Pancreas (tissue), 10 donors: ENCODE measurements at places on chromosomes 4 and X. TPM values are rescaled to one million over a fixed set of nuclear protein-coding genes. Genes with fewer than 3 reads are reported as not detected.

NSG1 gene
- 0.56 TPM for total RNA-seq

DNA sequence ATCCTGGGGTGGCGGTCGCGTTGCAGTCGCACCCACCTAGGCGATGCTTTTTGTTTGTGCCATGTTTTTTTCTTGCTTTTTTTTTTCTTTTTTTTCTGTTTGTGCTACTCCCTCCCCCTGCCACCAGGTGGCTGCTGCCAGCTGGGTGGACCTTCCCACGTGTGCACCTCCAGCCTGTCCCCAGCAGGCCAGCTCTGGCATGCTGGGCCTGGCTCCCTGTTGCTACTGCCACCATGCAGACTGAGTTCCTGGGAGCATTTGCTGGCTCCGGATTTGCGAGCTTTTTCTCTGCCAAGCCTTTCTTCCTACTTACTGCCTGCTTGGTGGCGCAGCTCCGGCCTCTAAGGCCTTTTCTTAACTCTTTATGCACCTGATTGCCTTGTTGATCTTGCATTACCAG is 161.2 kb upstream of the WDFY3 start:
- H3K4me1 ChIP-seq, result no peaks in the 10 kb centered on the region
- H3K36me3 ChIP-seq, result no peaks in the 10 kb centered on the region
- no peak overlapping the region for H3K27ac ChIP-seq
- H3K27me3 ChIP-seq, result no peaks in the 10 kb centered on the region
- peak; percentile 43 for DNase-seq

GRCh38 chr4:144531841-144532240 is 114.1 kb upstream of the HHIP start:
- no peaks in the 10 kb centered on the region for H3K27me3 ChIP-seq
- no peaks in the 10 kb centered on the region for H3K36me3 ChIP-seq
- no peak for DNase-seq

DNA sequence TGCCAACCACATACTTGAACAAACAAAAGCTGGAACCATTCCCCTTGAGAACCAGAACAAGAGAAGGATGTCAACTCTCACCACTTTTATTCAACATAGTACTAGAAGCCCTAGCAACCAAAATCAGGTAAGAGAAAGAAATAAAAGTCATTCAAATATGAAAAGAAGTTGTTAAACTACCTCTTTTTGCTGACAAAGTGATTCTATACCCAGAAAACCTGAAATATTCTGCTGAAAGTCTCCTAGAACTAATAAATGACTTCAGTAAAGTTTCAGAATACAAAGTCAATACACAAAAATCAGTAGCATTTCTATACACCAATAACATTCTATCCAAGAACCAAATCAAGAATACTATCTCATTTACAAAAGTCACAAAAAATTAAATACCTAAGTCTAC is 187.0 kb downstream of the UGT8 start:
- H3K27me3 ChIP-seq, result no peaks in the 10 kb centered on the region
- H3K27ac ChIP-seq, result no peak overlapping the region
- H3K4me1 ChIP-seq, result no peaks in the 10 kb centered on the region
- H3K36me3 ChIP-seq, result no peaks in the 10 kb centered on the region
- no peak overlapping the region for H3K4me3 ChIP-seq

GRCh38 chr4:47535567-47536147 is 50.6 kb downstream of the ATP10D start:
- no peak for DNase-seq
- H3K4me3 ChIP-seq, result no peak overlapping the region
- H3K4me1 ChIP-seq, result no peaks in the 10 kb centered on the region
- H3K27ac ChIP-seq, result no peak overlapping the region

- H3K27me3 ChIP-seq, result no peaks in the 10 kb centered on the region
- no peaks in the 10 kb centered on the region for H3K4me1 ChIP-seq
- no peak overlapping the region for H3K4me3 ChIP-seq
- H3K36me3 ChIP-seq, result no peaks in the 10 kb centered on the region
Observed at GRCh38 chr4:173446416-173446815, 47.5 kb upstream of the SCRG1 start.

DNA sequence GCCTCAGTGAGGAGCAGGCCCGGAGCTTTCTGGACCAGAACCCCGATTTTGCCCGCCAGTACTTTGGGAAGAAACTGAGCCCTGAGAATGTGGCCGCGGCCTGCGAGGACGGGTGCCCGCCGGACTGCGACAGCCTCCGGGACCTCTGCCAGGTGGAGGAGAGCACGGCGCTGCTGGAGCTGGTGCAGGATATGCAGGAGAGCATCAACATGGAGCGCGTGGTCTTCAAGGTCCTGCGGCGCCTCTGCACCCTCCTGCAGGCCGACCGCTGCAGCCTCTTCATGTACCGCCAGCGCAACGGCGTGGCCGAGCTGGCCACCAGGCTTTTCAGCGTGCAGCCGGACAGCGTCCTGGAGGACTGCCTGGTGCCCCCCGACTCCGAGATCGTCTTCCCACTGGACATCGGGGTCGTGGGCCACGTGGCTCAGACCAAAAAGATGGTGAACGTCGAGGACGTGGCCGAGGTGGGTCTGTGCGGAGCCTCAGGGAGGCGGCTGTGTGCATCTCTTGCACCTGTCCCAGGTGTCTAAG is 323 bp downstream of the PDE6B start:
- no peak for DNase-seq
- H3K27me3 ChIP-seq, result no peaks in the 10 kb centered on the region
- H3K4me3 ChIP-seq, result no peak overlapping the region
- no peaks in the 10 kb centered on the region for H3K36me3 ChIP-seq
- no peaks in the 10 kb centered on the region for H3K4me1 ChIP-seq
- no peak overlapping the region for H3K27ac ChIP-seq

UGT2B17 gene
- 0.19 TPM for total RNA-seq

DNA sequence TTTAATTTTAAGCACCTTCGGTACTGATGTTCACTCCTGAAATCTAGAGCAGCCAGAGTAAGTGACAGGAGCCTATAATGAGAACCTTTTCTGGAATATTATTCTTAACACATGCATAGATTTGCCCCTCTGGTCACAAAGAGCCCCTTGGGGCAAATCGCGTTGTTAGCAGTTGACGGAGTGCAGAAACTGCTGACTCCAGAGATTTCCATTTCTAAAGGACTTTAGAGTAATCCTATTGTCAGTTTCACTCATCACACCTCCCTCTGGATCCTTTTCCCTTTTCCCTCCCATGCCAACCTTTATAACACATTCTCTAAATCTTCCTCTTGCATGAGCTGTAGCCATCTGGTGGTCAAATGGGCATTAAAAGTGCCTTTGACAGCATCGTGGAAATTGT is 264.9 kb upstream of the PRPS2 start:
- no peak overlapping the region for H3K4me3 ChIP-seq
- H3K27ac ChIP-seq, result no peak overlapping the region
- peaks cover 5% of the 10 kb centered on the region for H3K27me3 ChIP-seq
- H3K36me3 ChIP-seq, result no peaks in the 10 kb centered on the region
- no peak for DNase-seq
- H3K4me1 ChIP-seq, result no peaks in the 10 kb centered on the region

- no peak overlapping the region for H3K27ac ChIP-seq
- no peak overlapping the region for H3K4me3 ChIP-seq
- H3K36me3 ChIP-seq, result no peaks in the 10 kb centered on the region
- no peaks in the 10 kb centered on the region for H3K4me1 ChIP-seq
Observed at GRCh38 chrX:66876776-66877175, 237.9 kb upstream of the EDA2R start.

- H3K27ac ChIP-seq, result no peak overlapping the region
- no peaks in the 10 kb centered on the region for H3K4me1 ChIP-seq
- H3K27me3 ChIP-seq, result no peaks in the 10 kb centered on the region
- no peak overlapping the region for H3K4me3 ChIP-seq
- no peak for DNase-seq
Observed at GRCh38 chr4:185921583-185922555, 109.9 kb upstream of the SORBS2 start.

GRCh38 chr4:186079694-186080093 is 10.7 kb downstream of the TLR3 start:
- H3K27me3 ChIP-seq, result no peaks in the 10 kb centered on the region
- peaks cover 5% of the 10 kb centered on the region for H3K4me1 ChIP-seq
- H3K36me3 ChIP-seq, result no peaks in the 10 kb centered on the region

DNA sequence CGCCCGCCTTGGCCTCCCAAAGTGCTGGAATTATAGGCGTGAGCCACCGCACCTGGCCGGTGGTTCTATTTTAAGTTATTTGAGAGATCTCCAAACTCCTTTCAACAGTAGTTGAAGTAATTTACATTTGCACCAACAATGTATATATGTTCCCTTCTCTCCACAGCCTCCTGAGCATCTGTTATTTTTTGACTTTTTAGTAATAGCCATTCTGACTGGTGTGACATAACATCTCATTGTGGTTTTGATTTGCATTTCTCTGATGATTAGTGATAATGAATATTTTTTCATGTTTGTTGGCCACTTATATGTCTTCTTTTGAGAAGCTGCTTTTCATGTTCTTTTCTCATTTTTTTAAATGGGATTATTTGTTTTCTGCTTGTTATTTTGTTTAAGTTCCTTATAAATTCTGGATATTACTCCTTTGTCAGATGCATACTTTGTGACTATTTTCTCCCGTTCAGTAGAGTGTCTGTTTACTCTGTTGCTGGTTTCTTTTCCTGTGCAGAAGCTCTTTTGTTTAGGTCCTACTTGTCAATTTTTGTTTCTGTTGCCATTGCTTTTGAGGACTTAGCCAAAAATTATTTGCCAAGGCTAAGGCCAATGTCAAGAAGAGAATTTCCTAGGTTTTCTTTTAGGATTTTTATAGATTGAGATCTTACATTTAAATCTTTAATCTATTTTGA is 213.2 kb downstream of the ARHGAP24 start:
- no peak overlapping the region for H3K27ac ChIP-seq
- H3K4me3 ChIP-seq, result no peak overlapping the region
- DNase-seq, result no peak
- no peaks in the 10 kb centered on the region for H3K27me3 ChIP-seq
- no peaks in the 10 kb centered on the region for H3K4me1 ChIP-seq
- no peaks in the 10 kb centered on the region for H3K36me3 ChIP-seq

DNA sequence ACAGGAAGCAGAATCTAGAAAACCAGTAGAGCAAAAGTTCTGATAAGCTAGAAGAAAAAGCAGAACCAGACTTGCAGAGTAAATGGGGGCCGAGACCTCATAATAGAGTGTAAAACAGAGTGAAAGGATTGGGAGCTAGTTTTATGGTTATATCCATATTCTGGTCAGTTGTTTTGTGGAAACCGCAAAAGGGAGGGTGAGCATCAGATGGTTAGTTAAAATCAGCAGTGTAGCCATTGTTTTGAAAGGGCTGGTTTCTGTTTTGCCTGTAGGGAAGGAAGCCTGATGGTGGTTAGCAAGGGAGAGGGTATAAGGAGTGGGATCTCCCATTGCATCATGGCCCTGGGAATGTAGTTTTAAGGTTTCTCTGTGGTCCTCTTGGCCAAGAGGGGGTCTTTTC is 17.2 kb upstream of the CCNI start:
- H3K36me3 ChIP-seq, result no peaks in the 10 kb centered on the region
- peak overlapping the region; percentile 38 for H3K27ac ChIP-seq
- H3K4me3 ChIP-seq, result no peak overlapping the region
- DNase-seq, result no peak
- no peaks in the 10 kb centered on the region for H3K27me3 ChIP-seq
- H3K4me1 ChIP-seq, result no peaks in the 10 kb centered on the region

DNA sequence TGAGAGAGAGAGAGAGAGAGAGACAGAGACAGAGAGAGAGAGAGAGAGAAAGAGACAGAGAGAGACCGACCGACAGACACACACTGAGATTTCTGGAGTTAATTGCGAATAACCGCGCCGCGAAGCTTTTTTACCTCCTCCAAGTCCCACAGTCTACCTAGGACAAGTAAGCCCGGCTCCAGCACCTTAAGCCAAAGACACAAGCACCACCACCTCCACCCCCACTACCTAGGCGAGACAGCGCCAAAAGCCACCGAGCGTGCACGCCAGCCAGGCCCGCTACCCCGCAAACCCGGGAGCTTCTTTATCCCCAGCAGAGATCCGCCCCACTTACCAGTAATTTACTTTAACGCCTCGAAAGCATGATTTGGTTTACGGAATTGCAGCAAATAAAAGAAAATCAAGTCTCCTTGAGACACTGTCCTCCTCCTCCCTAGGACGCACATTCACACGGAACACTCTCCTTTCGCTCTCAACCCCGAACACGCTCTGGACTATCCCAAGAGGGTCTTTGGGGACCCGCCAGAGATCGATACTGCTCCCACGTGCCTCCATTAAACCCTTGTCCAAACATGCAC is 649.6 kb upstream of the DIPK2B start:
- no peak overlapping the region for H3K27ac ChIP-seq
- DNase-seq, result no peak
- H3K27me3 ChIP-seq, result no peaks in the 10 kb centered on the region

MAP7D2 gene
- total RNA-seq, result 0.64 TPM

DNA sequence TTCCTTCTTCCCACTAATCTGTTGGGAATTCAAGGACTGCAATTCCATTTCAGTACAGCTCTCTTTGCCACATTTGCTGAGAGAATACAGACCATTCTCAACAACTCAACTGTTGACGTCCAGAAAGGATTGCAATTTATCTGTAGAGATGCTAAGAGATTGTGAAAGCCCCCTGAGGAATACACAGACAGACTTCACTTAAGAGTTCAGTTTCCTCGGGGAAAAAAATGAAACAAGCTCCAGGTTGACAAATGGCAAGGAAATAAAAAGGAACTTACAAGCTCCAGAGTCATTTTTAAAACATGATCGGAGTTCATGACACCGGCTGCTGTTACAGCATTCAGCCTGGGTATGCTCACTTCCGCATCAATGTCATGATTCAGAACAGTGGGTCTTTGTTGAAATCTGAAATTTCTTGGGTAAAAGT is 13.8 kb downstream of the TLR10 start:
- DNase-seq, result no peak
- no peaks in the 10 kb centered on the region for H3K27me3 ChIP-seq
- H3K4me3 ChIP-seq, result no peak overlapping the region
- peak overlapping the region; percentile 22 for H3K27ac ChIP-seq

DNA sequence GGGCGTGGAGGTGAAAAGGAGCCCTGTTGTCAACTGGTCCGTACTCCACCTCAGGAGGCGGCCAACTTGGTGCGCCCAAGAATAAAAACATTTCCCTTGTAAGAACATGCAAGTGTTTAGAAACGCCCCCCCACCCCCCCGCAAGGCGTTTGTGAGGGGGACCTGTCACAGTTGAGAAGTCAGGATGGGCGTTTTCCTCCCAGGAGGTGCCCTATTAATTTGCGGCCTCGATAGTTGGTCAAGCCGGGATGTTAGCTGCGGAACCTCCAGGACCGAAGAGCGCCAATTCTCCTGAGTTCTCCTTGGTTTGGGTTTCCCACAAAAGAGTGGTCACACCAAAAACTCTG is 651 bp upstream of the SAP30 start:
- H3K36me3 ChIP-seq, result no peaks in the 10 kb centered on the region
- no peaks in the 10 kb centered on the region for H3K4me1 ChIP-seq
- H3K27me3 ChIP-seq, result no peaks in the 10 kb centered on the region

DNA sequence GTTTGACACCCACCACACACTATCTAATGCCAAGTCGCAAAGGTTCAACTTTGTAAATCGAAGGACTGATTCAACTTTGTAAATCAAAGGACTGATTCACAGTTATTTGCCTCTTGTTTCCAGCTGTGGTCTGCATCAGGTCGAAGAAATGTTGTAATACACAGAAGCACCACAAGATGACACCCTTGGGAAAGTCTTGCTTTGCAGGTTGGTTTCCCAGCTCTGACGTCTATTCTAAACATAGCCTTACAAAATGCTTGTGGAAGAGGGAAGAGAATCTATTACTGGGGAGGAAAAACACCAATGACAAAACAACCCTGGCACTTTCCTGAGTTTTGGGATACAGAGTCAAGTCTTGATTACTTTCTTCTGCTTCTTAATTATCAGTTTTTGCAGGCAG is 35.3 kb downstream of the SUPT20HL1 start:
- H3K27ac ChIP-seq, result no peak overlapping the region
- H3K36me3 ChIP-seq, result no peaks in the 10 kb centered on the region
- peaks cover 5% of the 10 kb centered on the region for H3K4me1 ChIP-seq

- H3K4me1 ChIP-seq, result peaks cover 19% of the 10 kb centered on the region
- H3K27me3 ChIP-seq, result no peaks in the 10 kb centered on the region
- no peak overlapping the region for H3K4me3 ChIP-seq
- H3K36me3 ChIP-seq, result no peaks in the 10 kb centered on the region
- H3K27ac ChIP-seq, result peak overlapping the region; percentile 43
Observed at GRCh38 chr4:105632599-105632998, 75.9 kb downstream of the INTS12 start.
